ENCODE measurements at places on chromosomes 6 and 20. TPM values are rescaled to one million over a fixed set of nuclear protein-coding genes. Genes with fewer than 3 reads are reported as not detected.

The SOX18 gene
- total RNA-seq, result not detected

The ZNF318 gene
- total RNA-seq, result 11.1 TPM

The CDSN gene
- total RNA-seq, result not detected

The VGLL2 gene
- total RNA-seq, result not detected

The ENPP5 gene
- not detected for total RNA-seq

The MAS1 gene
- total RNA-seq, result not detected

The LCA5 gene
- total RNA-seq, result 3.2 TPM

All from HFFc6 (cell line).